Kidney tubule cell (primary cell): ENCODE measurements at places on chromosomes 12 and 14.

DNA sequence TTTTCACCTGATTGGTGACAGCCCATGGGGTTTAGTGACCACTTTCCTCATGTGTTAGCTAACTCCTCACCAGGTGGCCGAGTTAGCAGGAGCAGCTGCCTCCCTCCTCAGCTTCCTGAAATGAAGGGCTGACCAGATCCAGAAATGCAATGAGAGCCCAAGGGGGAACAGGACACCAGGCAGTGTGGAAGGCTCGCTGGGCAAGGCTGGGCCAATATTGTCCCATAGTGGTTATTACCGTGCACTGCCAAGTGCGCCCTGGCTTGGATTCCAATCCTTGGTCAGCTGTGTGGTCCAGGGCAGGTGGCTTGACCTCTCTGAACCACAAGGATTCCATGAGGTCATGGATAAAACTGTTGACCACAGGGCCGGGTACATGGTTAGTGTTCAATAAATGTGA, 3.6 kb upstream of the HSPB8 start:
- DNase-seq = peak; percentile 28

- no peak for DNase-seq
These were observed 353.9 kb downstream of the DUSP6 start for GRCh38 chr12:88998421-88998820.

GRCh38 chr14:97217111-97217885, 420.1 kb downstream of the VRK1 start:
- DNase-seq = no peak

- peak; percentile 75 for DNase-seq
These were observed 2.2 kb downstream of the DACT1 start for GRCh38 chr14:58639842-58640484.

DNA sequence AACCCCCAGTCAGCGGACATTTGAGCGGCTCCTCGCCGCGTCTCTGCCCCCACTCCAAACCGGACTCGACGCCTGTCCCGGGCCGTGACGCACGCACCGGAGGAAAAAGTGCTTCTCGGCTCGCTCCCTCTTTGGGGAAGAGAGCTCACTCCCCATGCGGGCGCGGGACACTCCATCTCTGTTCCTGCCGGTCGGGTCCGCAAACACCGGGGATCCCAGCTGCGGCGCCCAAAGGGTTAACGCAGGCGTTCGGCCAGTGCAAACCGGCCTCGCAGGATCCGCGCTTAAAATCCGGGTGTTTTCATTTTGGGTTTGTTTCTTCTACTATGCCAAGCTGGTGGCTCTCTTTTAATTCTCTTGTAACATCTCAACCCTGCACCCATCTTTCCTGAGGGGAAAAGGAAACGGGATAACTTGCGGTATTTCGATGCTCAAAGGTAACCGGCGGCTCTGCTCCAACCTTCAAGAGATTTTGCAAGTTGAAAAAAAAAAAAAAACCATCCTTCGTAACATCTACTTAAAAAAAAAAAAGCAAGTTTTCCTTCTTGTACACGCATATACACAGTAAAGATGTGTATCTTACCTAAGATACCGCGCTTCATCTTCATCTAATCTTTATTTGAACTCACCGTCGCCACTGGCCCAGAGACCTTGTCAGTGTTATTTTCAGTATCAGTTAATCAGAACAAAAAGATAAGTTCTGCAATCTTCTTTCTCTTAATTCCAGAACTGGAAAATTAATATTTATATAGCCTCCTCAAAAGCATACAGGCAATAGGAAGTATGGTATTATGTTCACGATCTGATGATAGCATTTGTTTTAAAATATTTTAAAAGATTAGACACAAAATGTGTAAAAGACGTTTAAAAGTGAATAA, 1.6 kb upstream of the ATP2B1 start:
- DNase-seq = no peak

- no peak for DNase-seq
These were observed 153.1 kb upstream of the FRMD6 start for GRCh38 chr14:51498411-51499227.
